ENCODE measurements at places on chromosomes 2 and 18.

DNA sequence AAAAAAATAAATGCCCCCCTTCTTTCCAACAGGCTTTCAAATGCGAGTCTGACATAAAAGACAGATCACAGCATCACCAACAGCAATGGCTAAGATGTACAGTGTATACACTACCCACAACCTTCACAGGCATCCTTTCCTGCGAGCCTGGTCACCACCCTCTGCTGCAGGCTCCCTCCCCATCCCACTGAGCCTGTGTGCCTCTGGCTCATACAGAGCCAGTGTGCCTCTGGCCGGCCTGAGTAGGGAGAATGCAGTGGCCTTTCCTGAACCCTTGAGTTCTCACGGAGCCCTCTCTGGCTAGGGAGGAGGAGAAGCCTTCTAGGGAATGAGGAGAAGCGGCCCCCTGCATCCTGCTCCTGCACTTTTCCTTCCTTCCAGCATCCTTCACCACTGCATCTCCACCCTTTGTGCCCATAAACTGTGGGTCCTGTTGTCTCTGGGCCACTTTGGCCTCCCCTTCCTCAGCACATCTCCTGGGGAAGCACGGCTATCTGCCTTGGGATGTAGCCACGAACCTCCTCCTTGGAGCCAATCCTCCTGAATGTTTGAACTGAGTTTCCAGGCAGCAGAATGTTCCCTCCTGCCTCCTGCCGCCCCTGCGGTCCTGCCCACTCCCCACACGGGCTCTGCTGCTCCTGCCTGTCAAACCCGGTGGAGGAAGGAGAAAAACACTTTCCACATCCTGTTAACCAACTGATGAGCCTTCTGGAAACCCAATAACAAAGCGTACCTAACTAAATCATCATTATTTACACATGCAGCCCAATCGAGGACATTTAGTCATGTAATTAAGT, 22.5 kb downstream of the GYPC start:
- DNase-seq, result no peak

DNA sequence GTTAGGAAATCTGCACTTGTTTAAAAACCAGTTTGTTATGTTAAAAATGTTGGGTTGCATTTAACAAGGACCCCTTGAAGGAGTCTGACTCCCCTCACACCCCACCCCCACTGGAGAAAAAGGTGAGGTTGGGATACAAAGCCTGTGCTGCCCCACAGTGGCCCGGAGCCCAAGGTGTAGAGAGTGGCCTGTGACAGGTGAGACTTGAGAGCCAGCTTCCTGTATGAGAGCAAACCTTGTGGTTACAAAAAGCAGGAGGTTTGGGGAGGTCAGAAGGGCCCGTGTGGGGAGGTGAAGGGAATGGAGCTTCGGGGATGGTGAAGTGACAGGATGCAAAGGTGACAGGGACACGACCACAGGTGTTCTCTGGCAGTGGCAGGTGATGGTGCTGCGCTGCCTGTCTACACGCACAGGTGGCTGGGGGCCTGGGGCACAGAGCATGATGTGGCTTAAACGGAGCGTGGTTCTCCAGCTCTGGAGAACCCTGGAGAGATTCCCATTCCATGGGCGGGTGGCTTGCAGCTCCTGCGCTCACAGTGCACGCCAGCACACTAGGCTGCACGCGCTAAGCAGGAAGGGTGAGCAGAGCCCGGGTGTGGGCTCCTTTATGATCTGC, 29.0 kb downstream of the IMPA2 start:
- no peak for DNase-seq

GRCh38 chr2:53569957-53570727, 197.5 kb upstream of the CHAC2 start:
- no peak for DNase-seq

DNA sequence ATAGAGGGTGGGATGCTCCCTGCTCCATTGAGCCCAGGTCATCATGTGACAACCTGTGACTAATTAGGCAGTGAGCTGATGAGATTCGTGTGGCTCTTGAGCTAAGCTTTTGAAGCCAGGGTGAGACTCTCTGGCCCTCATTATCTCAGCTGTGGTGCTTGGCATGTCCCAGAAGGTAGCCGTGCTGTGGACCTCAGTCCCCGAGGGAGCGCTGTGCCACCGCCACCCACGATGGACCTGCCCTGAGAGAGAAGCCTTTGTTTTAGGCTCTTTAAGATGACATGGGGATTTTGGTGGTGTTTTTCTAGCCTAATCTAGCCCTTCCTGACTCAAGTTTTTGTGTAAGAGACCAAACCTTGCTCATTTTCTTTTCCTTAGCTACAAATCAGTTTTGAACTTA, 66.4 kb downstream of the NEDD4L start:
- DNase-seq, result no peak

GRCh38 chr2:161265874-161266273, 42.4 kb upstream of the PSMD14 start:
- no peak for DNase-seq

- no peak for DNase-seq
These were observed 18.0 kb downstream of the REL start for GRCh38 chr2:60899230-60899891.

DNA sequence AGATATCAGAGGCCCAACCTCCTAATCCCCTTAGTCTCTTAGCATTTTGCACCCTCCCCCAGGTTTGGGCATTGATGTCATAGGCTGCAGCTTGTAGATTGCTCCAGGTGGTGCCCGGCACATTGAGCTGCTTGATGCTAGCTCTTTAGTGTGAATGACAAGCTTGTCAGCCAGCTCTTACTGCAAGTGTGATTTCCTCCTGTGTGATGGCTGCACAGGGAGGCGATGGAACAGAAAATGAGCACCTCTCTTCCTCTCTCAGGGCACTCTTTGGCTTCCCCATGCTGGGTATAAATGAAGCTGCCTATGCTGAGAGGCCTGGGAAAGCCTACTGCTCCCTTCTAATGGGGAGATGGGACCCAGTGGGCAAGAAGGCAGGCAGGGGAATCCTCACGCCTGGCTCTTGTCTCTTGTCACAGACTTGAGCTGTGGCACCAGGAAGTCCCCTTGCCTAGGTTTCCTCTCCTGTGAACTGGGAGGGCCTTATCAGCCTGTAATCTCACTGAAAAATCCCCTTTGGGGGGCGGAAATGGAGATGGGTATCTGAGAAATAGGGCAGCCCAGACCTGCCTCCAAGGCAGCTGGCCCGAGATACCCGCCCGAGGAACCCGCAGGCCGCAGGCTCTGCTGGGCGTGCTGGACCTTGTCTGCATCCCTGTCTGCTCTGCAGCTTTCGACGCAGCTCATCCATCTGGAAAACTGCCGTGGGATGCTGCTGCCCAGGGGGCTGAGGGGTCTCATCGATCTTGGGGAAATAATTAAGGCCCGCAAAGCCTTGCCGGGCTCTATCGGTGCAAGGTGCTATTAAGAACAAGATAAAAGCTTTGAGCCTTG, 163.5 kb upstream of the CXCR4 start:
- DNase-seq, result no peak

- DNase-seq, result peak; percentile 75
These were observed 152.3 kb downstream of the KCNE4 start for GRCh38 chr2:223203971-223204929.

DNA sequence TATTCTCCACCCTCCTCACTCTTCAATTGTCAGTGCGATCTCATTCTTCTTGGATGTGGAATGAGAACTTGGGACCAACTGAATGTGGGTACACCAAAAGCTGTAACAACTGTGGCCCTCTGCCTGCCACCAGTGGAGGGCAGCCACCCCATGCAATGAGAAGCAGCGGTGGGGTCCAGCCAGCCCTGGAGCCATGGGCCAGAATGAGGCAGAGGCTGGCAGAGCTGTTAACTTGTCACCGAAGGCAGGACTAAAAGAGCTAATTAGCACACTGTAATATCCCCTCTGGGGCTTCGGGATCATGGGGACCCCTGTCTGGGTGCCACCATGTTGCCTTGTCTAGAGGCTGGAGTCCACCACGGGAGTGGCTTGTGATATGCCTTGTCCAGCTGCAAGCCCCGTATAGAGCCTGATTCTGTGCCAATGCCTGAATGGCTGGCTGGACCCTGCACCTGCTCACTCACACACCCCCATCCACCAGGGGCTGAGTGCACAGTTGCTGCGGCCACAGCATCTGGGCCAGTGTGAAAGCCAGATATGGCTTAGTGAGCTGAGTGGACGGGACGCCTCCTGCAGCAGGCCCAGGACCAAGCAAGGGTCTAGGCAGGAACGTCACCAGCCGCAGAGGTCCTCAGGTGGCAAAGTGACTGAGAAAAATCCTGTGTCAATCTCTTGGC, 680.5 kb downstream of the DSC3 start:
- DNase-seq, result no peak

DNA sequence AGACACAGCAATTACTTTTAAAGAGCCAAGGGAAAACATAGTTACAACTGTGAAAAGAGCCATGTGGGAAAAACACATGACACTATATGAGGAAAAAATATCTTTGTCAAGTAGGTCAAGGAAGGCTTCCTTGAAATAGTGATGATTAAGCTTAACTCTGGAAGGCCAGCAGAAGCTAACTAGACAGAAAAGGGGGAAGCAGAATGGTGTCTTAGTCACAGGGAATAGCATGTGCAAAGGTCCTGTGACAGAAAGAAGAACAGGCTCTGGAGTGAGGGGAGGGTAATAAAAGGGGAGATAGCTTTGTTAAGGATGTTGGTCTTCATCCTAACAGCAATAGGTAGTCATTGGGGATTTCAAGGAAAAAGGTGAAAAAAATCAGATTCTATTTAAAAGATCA, 64.0 kb downstream of the ARHGAP25 start:
- no peak for DNase-seq

DNA sequence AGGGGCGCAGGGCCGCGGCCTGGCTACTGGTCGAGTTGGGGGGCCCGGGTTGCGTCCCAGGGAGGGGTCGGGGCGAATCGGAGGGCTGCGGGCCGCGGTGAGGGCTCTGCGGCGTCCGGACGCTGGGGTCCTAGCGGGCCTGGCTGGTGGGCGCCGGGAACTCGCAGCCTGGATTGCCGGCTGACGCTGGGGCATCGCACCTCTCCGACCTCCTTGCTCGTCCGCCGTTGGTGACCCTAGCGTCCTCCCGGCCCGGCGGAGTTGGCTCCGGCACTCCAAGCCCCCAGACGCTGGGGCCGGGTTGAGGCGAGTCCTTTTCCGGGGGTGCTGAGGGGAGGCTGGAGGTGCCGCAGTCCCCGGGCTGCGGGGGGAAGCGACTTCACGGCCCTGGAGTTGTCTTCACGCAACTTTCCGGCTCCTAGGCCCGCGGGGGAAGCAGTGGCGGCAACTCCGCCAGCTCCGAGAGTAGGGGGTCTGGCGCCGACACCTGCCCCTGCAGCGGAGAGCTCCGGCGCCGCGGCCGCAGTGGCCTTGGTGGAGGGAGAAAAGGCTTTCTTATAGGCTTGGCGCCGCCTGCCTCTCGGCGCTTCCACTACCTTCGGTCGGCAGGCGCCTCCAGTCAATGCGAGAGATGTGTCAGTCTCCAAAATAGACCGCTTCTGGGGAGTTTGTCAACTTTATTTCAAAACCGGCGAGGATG, 70.3 kb downstream of the HAUS1 start:
- DNase-seq, result peak; percentile 70

DNA sequence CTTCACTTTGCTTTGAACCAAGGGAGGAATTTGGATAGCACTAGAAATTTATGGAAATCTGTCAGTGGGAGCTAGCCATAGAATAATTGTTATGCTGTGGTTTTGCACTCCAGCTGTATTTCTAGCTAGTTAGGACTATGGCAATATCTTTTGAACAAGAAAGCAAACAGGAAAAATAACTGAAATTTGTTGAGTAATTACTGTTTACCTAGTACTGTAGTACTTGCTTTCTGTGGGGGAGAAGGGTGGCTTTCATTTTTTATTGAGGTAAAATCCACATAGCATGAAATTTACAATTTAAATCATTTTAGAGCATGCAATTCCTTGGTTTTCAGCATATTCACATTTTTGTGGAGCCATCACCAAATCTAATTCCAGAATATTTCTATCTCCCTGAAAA, 28.4 kb downstream of the MBD5 start:
- DNase-seq, result no peak

DNA sequence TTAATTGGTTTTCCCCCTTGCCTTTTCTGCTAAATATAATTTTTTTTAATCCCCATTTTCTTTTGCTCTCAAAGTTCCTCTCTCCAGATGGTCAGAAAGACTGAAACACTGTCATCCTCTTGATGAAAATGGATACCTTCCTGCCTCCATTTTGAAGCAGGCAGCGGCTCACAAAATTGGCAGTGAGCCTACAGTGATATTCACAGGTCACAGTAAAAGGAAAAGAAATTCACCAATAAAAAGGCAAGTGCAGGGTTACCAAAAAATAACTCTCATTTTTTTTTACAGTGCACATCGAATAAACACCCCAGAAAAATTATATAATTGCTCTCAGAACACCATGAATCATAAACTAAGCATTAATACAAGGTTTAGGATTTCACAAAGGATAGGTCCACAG, 307.5 kb downstream of the TCF4 start:
- peak; percentile 45 for DNase-seq

DNA sequence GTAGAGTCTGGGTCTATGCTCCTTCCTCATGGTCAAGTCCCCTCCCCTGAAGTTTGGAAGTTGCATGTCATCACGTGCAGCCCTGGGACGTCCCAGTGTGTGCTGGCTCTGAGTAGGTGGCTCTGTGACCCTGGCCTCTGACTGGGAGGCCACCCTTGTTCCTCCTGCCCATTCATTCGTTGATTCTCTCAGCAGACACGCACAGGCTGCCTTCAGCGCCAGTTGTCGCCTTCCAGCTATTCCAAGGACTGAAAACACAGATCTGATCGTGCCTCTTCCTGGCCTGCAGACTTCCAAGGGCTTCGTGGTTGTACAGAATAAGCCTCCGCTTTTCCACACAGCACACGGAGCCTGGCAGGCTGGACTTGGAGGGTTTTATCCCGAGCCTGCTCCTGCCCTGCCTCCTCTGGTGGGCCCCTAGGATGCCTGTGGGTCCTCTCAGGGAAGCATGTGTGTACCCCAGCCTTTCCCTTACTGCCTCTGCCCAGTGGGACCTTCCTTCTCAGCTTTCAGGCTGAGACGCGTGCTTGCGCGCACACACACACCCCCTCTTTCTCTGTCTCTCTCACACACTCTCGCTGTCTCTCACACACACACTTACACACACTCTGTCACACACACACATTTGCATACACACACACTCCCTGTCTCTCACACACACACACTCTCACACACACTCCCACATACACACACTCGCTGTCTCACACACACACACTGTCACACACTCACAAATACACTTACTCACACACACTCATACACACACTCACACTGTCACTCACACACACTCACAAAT, 17.7 kb downstream of the SH3BP4 start:
- DNase-seq, result no peak

DNA sequence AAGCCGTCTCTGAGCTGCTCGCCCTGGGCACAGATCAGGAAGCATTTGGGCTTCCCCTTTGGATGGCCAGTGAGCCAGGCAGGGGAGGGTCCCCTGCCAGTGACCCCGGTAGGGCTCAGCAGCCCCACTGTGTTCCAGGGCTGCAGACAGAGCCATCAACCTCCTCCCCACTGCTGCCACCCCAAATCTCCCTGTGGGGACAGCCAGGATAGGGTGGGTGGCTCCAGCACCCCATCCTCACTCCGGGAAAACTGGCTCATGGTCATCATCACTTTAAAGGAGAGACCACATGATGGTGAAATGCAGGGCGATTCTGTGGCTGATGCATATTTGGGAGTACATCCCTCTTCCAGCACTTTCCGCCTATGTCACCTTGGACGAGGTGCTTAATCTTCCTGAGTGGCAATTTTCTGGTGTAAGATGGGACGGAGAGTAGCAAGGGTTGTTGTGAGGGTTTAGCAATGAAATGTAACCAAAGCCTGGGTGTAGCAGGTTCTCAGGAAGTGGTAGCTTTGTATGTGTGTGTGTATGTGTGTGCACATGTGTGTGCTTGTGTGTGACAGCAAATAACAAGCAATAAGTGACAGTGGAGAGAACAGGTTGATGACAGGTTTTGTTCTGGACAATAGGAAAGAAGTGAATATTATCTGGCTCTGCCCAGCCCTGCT, 61.8 kb downstream of the ACAA2 start:
- DNase-seq, result no peak

- DNase-seq, result peak; percentile 5
These were observed 457.7 kb downstream of the CBLN2 start for GRCh38 chr18:72086421-72086820.
